ENCODE measurements at places on chromosomes 6 and 20. TPM values are rescaled to one million over a fixed set of nuclear protein-coding genes. Genes with fewer than 3 reads are reported as not detected.

MBOAT1 gene
- 1.3 TPM for total RNA-seq

SPDEF gene
- not detected for total RNA-seq

SLC52A3 gene
- not detected for total RNA-seq

BFSP1 gene
- 2.5 TPM for total RNA-seq

ENPP4 gene
- total RNA-seq = 2.6 TPM

TCF21 gene
- 3.5 TPM for total RNA-seq

PRSS35 gene
- total RNA-seq = 1.9 TPM

PEX7 gene
- 9.2 TPM for total RNA-seq

OPRL1 gene
- 2.3 TPM for total RNA-seq

C6orf15 gene
- not detected for total RNA-seq

FAM162B gene
- total RNA-seq = 0.30 TPM

CITED2 gene
- total RNA-seq = 22.9 TPM

SAMD5 gene
- total RNA-seq = 0.08 TPM

DZANK1 gene
- total RNA-seq = 1.2 TPM

FAM83C gene
- total RNA-seq = not detected

HDGFL1 gene
- total RNA-seq = not detected

OXT gene
- total RNA-seq = not detected

BNIP5 gene
- not detected for total RNA-seq

NKX2-2 gene
- total RNA-seq = not detected

FOXF2 gene
- total RNA-seq = 0.08 TPM

ARFGEF3 gene
- total RNA-seq = under 0.01 TPM

KCNQ5 gene
- total RNA-seq = 0.82 TPM

TRIM26 gene
- total RNA-seq = 18.6 TPM

RFX6 gene
- not detected for total RNA-seq

BMP6 gene
- 173 TPM for total RNA-seq

SPEF1 gene
- total RNA-seq = 0.08 TPM

MAP3K7 gene
- 16.5 TPM for total RNA-seq

CAGE1 gene
- 0.08 TPM for total RNA-seq

GMPR gene
- 20.0 TPM for total RNA-seq

TNFRSF21 gene
- total RNA-seq = 17.1 TPM

PPP1R16B gene
- total RNA-seq = 0.12 TPM

CDH26 gene
- 0.23 TPM for total RNA-seq

SMOC2 gene
- not detected for total RNA-seq

C2 gene
- 0.90 TPM for total RNA-seq

PRND gene
- not detected for total RNA-seq

METTL24 gene
- 0.59 TPM for total RNA-seq

FAM217A gene
- total RNA-seq = not detected

ARMH2 gene
- total RNA-seq = not detected

PLAGL1 gene
- total RNA-seq = 12.6 TPM

SLC17A1 gene
- total RNA-seq = not detected

TMEM181 gene
- total RNA-seq = 26.4 TPM

GSTA1 gene
- total RNA-seq = not detected

NHLRC1 gene
- total RNA-seq = 1.9 TPM

GPX5 gene
- not detected for total RNA-seq

CST2 gene
- total RNA-seq = not detected

Measured in smooth muscle cell of the coronary artery (primary cell).